ENCODE measurements at places on chromosomes 16 and 17.

DNA sequence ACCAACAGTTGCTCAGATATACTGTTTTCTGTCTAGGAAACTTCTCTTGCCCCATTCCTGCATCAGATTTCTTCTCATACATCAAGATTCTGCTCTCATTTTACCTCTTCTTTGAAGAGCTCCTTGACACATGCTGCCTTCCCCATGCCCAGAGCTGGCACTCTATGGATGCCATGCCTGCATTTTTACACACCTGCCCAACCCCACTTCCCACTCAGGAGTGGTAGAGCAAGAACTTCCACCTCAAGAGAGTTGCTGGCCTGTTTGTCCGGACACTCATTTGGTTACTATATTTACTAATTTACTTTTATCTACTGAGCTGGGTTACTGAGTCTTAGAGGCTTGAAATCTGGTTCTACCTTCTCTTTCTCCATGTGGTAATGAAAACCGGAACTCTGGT lies 98.3 kb upstream of the HLF start:
- no peak for DNase-seq

GRCh38 chr16:24493821-24494220 lies 45.5 kb upstream of the RBBP6 start:
- DNase-seq = no peak

- DNase-seq = no peak
These were observed 13.0 kb downstream of the DCUN1D3 start for GRCh38 chr16:20887207-20887606.

- DNase-seq = no peak
These were observed 10.9 kb downstream of the PRKCA start for GRCh38 chr17:66313325-66313724.

GRCh38 chr17:71521724-71522123 lies 599.1 kb upstream of the SOX9 start:
- no peak for DNase-seq

DNA sequence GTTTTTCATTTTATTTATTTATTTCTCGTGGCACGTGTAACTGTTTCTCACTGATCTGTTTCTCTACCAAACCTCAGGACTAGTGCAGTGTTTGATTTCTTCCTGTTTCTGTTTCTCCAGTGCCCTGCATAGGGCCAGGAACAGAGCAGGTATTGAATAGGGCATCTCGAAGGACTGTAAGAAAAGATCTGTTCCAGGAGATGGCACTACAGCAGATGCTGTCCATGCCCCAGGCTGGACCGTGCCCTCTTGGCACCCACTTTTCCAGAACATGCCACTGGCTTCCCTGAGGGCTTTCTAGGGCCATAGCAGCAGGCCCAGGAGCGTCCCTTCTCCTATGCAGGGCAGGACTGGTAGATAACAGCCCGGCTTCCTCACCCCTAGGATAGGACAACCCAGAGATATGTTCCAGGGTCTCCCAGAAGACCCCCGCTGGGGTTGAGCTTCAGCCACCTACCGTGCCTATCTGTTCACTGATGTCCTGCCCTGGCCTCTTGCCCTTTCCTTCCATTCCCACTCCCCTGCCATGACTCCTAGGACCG lies 4.4 kb downstream of the SNX20 start:
- DNase-seq = no peak

DNA sequence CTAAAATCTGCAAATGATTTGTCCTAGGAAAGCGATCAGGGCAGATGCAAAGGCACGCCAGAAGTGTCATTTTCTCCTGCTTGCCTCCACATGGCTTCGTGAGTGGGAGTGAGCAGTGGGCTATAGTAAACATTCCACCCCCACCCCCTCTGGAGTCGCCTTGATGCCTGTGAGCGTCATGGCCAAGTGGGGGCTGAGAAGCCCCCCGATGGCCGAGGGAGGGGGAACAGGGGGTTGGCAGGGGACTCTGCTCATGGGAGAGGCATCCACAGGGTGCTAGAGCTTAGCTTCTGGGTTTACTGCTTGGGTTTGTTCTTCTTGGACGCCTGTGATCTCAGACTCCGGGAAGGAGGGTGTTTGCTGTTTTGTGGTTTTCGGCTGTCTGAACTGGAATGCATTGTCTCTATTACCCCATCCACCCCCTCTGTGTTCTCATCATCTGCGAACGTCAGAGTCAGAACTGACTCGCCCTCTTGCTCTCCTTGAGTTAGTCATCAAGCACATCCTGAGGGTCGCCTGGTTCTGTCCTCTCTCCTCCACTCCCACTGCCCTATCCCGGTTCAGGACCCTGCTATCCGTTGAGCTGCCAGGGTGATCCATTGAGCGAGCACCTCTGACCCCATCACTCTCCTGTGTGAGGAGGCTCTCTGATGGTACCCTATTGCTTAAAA lies 15.4 kb downstream of the TNS4 start:
- DNase-seq = peak; percentile 46

DNA sequence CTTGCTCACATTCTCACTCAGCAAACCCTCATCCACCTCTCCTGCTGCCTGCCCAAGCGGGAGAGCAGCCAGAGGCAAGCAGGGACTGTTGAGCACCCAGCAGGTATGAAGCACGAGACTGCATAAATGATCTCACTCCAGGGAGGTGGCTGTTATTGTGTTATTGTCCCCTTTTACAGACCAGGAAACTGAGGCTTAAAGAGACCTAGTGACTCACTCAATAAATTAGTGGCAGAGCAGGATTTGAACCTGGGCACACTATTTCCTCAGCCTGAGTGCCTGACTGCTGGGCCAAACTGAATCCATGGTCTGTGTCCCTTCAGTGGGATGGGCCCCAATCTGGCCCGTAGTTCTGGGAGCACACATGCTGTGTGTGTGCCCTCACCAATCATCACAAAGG lies 12.3 kb upstream of the MAP2K3 start:
- DNase-seq = no peak

DNA sequence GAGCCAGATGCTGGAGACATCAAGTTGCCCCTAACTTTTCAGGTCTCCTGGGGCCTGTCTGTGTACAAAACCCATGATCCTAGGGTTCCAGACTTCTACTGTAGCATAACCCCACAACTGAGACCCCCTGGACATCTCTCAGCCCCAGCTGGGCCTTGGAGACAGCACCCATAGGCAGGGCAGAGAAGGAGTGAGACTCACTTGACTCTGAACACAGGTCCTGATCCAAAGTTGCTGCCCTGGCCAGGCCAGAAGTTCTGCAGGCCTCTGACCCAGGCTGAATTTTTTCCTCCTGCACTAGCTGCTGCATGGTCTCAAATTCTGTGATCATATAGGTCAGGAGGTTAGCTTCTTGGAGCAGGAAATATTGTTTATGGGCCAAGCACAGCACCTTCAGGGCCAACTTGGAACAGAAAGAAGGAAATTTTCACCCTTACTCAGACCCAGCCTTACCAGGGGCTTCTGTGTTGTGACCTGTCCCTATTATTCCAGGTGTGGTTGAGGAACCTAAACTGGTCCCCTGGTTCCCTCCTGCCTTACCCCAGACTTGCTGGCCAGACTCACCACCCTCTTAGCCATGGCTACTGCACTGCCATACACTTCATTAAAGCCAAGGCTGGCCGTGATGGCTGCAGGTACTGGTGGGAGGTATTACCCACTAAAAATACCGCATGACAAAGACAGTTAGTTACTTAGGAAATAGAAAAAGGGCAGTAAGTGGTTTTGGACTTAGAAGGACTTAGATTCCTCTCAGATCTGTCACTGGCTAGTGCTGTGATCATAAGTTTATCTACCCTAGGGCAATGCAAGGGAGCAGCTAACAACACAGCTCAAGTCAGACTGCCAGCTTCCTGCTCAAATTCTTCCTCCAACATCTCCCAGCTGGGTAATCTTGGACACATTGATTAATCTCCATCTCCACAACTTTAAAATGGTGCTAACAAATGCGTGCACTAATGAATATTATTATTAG lies 2180.1 kb downstream of the TP53TG3F start:
- no peak for DNase-seq
